Heart left ventricle (tissue), 16 donors: ENCODE measurements at places on chromosomes 1 and 21. TPM values are rescaled to one million over a fixed set of nuclear protein-coding genes. Genes with fewer than 3 reads are reported as not detected.

MANEAL gene
- 1.1 TPM for total RNA-seq

MRPL20 gene
- 113 TPM for total RNA-seq

OR2L2 gene
- not detected for total RNA-seq

GBP6 gene
- not detected for total RNA-seq

- peak overlapping the region; percentile 44 for H3K4me3 ChIP-seq
- no peak for DNase-seq
- no peak overlapping the region for H3K27ac ChIP-seq
- H3K27me3 ChIP-seq, result peaks cover 94% of the 10 kb centered on the region
- H3K36me3 ChIP-seq, result no peaks in the 10 kb centered on the region
Observed at GRCh38 chr1:90706437-90707362, 10.4 kb downstream of the BARHL2 start.

GRCh38 chr1:213989002-213989855 lies 1.5 kb downstream of the PROX1 start:
- peak overlapping the region; percentile 70 for H3K4me3 ChIP-seq
- H3K4me1 ChIP-seq, result no peaks in the 10 kb centered on the region
- H3K36me3 ChIP-seq, result no peaks in the 10 kb centered on the region
- DNase-seq, result peak; percentile 63
- H3K27ac ChIP-seq, result peak overlapping the region; percentile 91

- DNase-seq, result no peak
- no peaks in the 10 kb centered on the region for H3K36me3 ChIP-seq
- H3K27ac ChIP-seq, result no peak overlapping the region
- H3K27me3 ChIP-seq, result no peaks in the 10 kb centered on the region
- H3K4me1 ChIP-seq, result peaks cover 76% of the 10 kb centered on the region
- H3K4me3 ChIP-seq, result no peak overlapping the region
Observed at GRCh38 chr1:181099152-181100014, 10.9 kb downstream of the IER5 start.

GRCh38 chr1:220123889-220124288 lies 30.0 kb downstream of the IARS2 start:
- H3K27me3 ChIP-seq, result no peaks in the 10 kb centered on the region
- H3K36me3 ChIP-seq, result peaks cover 36% of the 10 kb centered on the region
- H3K4me1 ChIP-seq, result no peaks in the 10 kb centered on the region
- no peak overlapping the region for H3K4me3 ChIP-seq

DNA sequence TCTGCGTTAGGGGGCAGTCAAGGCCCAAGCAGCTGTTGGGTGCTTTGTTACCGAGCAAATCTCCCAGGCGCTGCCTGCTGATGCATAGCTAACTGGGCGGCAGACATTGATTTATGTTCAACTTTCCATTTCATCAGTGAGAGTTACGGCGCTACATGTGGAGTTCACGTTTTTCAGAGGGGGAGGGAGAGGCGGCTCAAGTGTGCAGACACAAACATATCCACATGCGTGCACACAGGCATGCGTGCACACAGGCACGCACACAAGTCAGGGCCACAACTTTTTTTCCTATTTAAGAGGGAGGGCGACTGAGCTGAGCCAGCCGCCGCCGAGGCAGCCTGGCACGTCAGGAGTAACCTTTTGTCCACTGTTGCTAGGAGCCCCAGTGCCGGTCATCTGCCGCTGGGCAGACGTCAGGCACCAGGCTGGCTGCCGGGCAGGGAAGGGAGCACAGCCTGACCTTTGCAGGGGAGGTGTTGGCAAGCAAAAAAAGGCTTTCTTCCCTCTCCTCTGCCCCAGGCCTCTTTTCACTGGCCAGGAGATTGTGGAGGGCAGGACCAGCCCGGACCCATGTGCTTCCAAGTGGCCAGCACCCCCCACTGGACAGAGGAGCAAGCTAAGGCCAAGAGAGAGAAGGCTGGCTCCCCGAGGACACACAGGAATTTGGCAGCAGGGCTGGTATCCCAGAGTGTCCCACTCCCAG lies 73.3 kb downstream of the MRPL37 start:
- H3K27me3 ChIP-seq, result no peaks in the 10 kb centered on the region
- peaks cover 51% of the 10 kb centered on the region for H3K4me1 ChIP-seq
- no peaks in the 10 kb centered on the region for H3K36me3 ChIP-seq
- H3K27ac ChIP-seq, result peak overlapping the region; percentile 81
- no peak overlapping the region for H3K4me3 ChIP-seq
- DNase-seq, result peak; percentile 56

DNA sequence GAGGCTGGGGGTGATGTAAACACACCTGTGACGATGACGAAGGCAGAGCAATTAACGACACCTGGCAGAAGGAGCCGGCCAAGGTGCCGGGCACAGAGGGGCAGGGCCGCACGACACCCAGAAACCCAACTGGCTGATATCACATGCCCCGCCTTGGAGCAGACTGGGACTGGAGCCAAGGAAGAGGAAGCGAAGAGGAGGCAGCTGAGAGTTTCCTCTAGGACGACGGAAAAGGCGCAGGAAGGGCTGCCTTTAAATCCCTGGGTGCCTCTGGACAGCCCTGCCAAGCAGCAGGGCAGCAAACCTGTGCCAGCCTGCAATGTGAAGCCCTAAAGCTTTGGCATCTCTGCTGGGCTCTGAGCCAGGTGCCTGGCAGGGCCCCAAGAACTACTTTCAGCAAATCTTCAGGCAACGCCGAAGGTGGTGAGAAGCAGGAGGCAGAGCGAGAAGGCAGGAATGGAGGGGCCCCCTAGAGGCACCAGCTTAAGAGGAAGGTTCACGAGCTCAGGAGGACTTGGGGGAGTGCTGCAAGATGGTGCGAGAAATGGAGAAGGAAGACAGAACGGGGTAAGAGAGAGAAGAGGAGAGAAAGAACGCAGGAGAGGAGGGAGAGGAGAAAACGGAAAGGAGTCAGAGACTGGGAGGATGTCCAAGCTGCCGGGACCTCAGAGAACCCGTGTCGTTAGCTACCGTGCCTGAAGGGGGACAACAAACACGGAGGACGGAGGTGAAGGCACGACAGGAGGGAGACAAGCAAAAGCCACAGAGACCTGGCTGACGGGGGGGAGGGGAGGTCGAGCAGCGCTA lies 25.3 kb upstream of the PEF1 start:
- DNase-seq, result peak; percentile 74
- no peaks in the 10 kb centered on the region for H3K36me3 ChIP-seq
- peak overlapping the region; percentile 78 for H3K27ac ChIP-seq
- peak overlapping the region; percentile 30 for H3K4me3 ChIP-seq

DNA sequence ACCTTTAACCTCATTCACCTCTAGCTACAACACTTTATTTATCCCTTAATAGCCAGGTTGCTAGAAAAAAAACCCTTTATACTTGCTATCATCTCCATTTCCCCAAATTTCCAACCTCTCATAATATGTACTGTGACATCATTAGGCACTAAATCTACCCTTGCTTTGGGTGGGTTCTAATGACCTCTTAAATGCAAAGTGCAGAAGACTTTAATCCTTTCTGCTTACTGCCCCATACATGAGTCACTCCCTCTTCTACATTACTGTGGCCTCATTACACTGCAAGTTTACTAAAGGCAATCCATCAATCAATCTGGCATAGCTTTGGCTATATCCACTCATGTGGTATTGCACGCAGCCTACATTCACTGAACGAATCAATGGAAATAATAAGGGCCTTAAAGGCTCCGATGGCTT lies 353.3 kb downstream of the SMYD3 start:
- no peaks in the 10 kb centered on the region for H3K27me3 ChIP-seq
- DNase-seq, result no peak
- H3K27ac ChIP-seq, result no peak overlapping the region
- no peaks in the 10 kb centered on the region for H3K36me3 ChIP-seq
- no peak overlapping the region for H3K4me3 ChIP-seq

DNA sequence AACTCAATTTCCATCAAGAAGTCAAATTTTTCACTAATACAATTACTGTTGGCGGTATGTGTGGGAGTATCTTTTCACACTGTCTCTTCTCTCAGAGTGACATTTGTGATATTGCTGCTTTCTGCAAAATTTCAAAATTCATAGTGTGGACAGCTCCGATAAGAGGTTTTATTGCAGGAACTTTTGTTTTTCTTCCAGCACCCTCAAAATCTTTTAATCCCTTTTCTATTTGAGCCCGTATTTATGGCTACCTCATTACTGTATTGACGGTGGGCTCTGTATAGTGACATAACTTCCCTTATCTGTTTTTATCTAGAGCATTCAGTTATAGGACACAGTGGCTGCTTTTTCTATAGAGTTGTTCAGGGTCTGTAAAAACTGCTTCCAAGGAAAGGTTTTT lies 794.4 kb upstream of the TMPRSS15 start:
- no peak overlapping the region for H3K27ac ChIP-seq
- DNase-seq, result no peak
- H3K27me3 ChIP-seq, result no peaks in the 10 kb centered on the region
- no peaks in the 10 kb centered on the region for H3K36me3 ChIP-seq
- no peaks in the 10 kb centered on the region for H3K4me1 ChIP-seq

GRCh38 chr1:101088431-101088830 lies 62.8 kb upstream of the DPH5 start:
- H3K27ac ChIP-seq, result no peak overlapping the region
- H3K36me3 ChIP-seq, result no peaks in the 10 kb centered on the region
- no peak overlapping the region for H3K4me3 ChIP-seq
- no peaks in the 10 kb centered on the region for H3K27me3 ChIP-seq

DNA sequence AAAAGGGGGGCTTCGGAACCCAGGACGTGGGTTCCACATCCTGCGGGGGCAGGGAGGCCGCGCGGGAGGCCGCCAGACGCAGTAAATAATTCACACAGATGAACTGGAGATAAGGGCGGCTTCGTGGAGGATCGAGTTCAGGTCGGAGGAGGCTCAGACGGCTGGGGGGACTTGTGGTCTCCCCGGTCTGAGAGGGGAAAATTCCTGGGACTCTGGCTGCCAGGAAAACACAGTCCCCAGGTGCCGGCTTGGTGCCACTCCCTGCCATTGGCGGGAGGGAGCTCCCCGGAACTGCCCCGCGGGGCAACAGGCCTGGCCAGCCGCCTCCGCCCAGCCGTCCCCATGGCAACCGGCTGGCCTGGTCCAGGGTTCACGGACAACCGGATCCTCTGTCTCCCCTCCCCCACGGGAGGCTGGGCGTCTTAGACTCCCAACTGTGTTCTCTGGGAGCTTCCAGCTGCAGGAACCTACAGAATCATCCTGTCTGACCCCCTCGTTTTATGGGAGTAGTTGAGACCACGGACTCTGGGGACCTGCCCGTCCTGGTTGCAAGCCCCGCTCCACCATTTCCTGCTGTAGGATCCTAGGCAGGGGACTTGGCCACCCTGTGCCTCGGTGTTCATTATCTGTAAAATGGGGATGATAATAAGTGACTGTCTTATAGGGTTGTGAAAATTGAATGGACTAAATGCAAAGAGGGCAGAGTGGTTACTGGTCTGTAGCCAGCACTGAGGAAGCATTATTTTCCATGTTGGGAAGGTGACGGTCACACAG lies 9.6 kb downstream of the CAMK2N1 start:
- no peaks in the 10 kb centered on the region for H3K27me3 ChIP-seq
- no peak overlapping the region for H3K27ac ChIP-seq
- no peaks in the 10 kb centered on the region for H3K4me1 ChIP-seq

DNA sequence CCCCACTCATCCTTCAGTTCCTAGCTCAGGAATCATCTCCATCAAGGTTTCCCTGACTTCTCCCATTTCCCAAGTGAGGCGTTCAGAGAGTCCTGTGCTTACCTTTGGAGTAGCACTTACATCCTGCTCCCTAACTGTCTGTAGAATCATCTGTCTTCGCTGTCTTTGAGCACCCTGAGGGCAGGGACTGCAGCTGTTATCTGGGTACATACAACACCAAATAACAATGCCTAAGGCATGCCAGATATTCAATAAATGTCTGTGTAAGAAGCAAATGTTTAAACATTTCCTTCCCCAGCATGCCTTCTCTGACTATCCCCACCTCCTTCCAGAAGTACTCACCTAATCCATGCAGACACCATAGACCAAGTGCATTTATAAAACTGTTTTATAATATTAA lies 65.4 kb downstream of the JAK1 start:
- H3K4me3 ChIP-seq, result no peak overlapping the region
- DNase-seq, result no peak

DNA sequence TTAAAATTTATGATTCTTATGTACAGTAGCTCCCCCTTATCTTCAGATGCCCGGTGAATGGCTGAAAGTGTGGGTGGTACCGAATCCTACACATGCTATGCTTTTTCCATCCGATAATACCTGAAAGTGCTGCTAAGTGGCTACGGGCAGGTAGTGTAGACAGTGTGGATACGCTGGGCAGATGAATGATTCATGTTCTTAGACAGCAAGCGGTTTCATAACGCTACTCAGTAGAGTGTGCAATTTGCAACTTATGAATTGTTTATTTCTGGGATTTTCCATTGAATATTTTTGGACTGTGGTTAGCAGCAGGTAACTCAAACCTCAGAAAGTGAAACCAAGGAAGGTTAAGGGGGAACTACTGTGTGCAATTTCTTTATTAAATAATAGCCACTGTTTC lies 7.5 kb downstream of the PCP4 start:
- no peaks in the 10 kb centered on the region for H3K36me3 ChIP-seq
- H3K27ac ChIP-seq, result no peak overlapping the region
- H3K4me1 ChIP-seq, result no peaks in the 10 kb centered on the region
- DNase-seq, result no peak
- H3K4me3 ChIP-seq, result no peak overlapping the region

DNA sequence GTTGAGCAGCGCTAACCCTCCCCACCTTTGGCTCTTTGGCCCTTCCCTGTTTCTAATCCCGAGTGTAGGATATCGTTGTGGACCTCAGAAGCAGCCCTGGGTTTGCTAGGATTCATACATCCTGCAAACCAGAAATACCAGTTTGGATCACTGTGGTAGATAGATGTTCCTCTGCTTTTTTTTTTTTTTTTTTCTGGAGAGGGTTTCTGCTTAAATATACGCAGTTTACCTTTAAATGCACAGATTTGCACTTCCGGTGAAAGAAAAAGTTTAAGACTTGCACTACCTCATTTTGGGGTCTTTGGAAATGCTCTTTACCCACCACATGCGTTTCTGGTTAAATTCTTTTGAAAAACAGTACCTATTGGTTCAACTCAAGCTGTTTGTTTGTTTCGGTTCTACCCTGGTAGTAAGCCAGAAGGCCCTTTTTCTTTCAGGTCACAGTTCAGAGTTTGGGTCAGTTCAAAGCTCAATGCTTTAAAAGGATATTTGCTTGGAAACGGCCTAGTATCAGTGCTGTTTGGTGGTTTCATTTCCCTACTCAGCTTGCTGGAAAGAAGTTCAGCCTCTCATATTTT lies 908 bp downstream of the DDI2 start:
- no peak for DNase-seq
- no peaks in the 10 kb centered on the region for H3K27me3 ChIP-seq
- peak overlapping the region; percentile 91 for H3K27ac ChIP-seq
- H3K4me3 ChIP-seq, result peak overlapping the region; percentile 95
- H3K4me1 ChIP-seq, result peaks cover 51% of the 10 kb centered on the region

DNA sequence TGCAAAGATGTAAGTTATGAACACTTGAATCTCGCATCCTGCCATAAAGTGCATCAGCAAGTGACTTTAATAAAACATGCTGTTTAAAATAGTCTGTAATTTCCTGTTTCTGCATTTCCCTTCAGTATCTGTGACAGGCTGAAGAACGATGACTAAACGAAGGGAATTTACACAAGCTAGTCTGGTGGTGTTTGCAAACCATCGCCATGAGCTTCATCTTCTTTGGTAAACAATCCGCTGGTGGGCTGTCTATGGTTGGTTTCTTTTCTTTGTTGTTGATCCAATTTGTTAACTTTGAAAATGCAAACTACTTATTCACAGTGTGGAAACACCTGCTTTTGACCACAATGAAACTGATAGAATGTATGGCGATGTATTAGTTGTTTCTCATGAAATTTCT lies 13.9 kb downstream of the SERTAD4 start:
- H3K36me3 ChIP-seq, result no peaks in the 10 kb centered on the region
- no peak overlapping the region for H3K27ac ChIP-seq
- no peaks in the 10 kb centered on the region for H3K27me3 ChIP-seq
- no peak overlapping the region for H3K4me3 ChIP-seq
- no peak for DNase-seq

GRCh38 chr1:22729912-22730311 lies 19.3 kb downstream of the EPHB2 start:
- no peaks in the 10 kb centered on the region for H3K27me3 ChIP-seq
- no peak for DNase-seq
- H3K4me1 ChIP-seq, result no peaks in the 10 kb centered on the region
- H3K36me3 ChIP-seq, result no peaks in the 10 kb centered on the region
- no peak overlapping the region for H3K4me3 ChIP-seq
